ENCODE measurements at places on chromosomes 2 and 18.

GRCh38 chr2:195830968-195831950 is 174.2 kb downstream of the SLC39A10 start:
- DNase-seq = no peak

DNA sequence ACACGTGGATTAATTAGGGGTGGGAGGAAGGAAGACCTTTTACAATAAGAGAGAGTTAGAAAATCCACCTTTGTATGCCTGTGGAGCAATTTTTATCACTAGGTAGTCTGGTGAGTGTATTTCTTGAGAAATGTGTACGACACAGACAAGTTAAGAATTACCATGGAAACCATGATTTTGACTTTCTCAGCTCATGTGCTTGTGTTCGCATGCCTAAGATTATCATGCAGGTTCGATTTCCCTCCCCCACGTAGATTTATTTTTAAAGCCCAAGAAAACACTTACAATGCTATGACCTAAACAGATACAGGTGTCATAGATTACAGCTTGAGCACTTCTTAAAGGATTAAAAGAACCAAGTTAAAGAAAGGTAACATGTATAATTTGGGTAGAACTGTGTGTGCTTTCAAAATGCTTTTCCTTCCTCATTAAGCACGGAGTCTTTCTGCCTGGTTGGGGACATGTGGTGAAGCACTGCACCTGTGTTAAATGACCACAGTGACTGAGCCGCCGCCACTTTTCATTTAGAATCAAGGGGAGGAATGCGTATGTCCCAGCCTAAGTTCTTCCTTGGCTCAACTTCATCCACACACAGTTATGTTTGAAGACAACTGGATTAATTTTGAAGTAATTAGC is 16.6 kb downstream of the SERTAD2 start:
- no peak for DNase-seq

DNA sequence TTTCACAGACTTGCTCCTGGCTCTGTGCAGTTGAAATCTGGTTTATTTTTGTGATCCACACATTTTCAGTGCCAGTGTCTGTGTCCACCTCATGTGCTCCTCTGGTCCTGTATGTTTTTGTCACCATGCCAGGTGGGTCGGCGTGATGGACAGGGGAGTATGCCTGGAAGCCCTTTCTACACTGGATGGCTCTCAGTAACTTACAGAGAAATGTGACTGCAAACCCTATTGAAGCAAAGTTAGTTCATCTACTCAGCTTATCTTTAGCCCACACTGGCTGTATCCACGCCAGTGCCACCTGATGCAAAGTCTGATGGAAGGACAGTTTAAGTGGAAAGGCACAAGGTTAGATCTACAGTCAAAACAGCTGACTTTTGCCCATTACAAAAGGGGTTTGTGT is 4.3 kb downstream of the IMPA2 start:
- DNase-seq = no peak

DNA sequence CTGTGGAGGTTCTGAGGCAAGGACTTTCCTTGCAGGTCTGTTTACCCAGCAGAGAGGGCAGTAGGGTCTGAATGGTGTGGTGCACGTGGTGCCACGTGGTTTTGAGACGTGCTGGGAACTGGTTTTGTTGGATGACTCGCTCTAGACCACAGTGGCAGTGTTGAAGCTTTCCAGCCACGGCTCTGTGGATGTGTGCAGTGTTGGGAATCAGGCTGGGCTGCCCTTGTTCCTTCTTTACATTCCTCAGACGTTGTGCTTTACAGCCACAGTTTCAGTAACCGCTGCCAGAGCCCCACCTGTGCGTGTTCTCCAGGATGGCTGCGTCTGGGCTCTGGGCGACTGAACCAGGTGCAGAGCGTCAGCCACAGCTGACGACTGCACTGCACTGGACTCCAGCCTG is 8.2 kb downstream of the CTDP1 start:
- DNase-seq = no peak

- no peak for DNase-seq
These were observed 21.6 kb downstream of the SNORC start for GRCh38 chr2:232891621-232892071.

DNA sequence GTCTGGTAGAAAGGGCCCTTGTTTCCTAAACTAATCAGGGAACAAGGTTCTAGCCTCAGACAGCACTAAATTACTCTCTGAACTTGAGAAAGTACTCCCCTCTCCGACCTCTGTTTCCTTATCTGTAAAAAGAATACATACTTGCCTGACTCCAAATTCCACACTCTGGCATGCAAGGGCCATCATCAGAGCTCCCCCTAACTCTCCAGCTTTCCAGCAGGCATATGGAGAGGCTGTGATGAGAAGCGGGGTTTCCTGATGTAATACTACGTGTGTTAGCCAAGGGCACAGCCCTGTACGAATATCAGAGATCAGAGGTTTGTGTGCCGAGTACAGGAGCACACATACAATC is 1.8 kb upstream of the EVA1A start:
- DNase-seq = no peak

DNA sequence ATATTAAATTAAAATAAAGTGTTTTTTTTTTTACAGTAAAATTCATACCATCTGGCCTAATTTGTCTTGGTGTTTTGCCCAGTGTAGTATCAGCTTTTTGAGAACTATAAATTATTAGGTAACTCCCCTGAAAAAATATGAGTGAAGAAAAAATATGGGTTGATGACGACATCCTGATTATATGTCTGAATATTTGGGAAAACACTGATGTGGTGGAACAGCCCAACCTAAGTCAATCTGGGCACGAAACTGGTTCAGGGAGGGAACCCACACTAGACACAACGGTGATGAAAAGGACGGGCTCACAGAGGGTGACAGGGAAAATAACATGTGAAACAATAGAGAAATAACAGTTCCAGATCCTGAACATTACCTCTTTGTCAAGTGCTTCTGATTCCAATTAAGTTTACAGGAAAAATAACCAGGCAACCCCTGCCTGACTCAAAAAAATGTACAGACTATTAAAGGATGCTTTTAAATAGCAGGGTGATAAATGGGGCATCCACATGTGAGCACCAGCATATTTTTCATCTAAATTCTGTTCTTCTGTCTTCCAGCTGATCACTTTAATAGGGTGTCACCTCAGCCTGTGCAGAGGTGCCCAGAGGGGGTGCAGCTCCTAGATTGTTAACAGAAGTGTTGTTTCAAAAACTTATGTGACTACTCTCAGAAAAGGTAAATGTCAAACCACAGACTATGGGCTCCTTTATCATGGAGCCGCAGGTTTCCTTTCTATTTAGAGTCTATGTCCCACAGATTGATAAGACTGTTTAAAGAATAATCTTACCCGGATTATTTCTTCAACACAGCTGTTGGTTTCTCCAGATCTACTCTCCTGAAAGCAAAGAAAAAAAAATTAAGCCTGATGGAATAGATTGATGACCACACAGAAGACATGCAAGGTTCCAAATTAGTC is 305.4 kb downstream of the AFF3 start:
- DNase-seq = no peak

DNA sequence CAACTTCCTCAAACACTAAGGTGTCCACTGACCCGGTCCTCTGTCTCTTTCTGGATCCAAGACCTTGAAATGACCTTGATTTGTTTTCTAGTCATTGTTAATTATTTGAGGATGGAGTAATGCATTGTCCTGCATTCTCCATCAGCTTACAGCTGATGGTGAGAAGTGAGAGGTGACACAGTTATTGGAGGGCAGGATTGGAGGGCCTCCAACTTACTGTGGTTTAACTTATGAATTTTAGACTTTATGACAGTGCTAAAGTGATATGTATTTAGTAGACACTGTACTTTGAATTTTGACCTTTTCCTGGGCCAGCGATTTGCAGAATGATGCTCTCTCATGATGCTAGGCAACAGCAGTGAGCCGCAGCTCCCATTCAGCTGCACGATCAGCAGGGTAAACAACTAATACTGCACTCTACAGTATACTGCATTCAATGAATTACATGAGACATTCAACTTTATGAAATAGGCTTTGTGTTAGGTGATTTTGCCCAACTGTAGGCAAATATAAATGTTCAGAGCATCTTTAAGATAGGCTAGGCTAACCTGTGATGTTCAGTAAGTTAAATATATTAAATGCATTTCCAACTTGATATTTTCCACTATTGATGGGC is 200.0 kb upstream of the MEX3C start:
- DNase-seq = no peak

DNA sequence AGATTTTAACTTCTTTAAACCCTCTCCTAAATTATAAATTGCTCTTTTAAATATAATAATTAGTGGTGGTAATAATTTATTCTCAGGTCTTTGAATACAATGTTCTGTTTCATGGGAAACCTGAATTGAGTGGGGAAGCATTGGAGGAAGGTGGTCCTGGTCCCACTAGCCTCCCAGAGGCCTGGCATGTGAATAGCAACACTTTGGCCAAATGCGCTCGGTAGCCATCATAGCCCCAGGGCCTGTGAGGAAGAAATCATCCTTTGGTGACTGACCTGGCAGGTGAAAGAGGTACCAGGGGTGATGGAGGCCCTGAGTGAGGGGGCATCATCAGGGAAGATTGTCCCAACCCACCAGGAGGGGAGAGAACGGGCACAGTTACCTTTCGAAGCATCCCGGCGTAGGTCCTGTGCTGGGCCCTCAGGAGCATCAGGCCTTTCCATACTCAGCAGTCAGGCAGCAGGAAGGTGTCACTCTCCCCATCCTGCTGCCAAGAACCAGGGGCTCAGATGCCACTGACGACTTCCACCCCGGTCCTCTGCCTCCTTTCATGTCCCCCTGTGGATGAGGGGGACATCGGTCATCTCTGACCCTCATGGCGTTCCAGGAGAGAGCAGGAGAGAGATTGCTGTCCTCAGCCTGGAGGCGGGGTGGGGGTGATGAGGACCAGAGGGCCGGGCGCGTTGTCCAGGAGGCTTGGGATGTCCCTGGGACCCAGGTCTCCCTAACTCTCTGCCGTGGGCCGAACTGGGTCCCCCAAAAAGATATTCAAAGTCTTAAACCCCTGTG is 78.6 kb upstream of the HPCAL1 start:
- no peak for DNase-seq

- no peak for DNase-seq
These were observed 40.4 kb downstream of the FRZB start for GRCh38 chr2:182826064-182826463.

GRCh38 chr2:1907291-1907690 is 163.0 kb upstream of the PXDN start:
- DNase-seq = no peak

DNA sequence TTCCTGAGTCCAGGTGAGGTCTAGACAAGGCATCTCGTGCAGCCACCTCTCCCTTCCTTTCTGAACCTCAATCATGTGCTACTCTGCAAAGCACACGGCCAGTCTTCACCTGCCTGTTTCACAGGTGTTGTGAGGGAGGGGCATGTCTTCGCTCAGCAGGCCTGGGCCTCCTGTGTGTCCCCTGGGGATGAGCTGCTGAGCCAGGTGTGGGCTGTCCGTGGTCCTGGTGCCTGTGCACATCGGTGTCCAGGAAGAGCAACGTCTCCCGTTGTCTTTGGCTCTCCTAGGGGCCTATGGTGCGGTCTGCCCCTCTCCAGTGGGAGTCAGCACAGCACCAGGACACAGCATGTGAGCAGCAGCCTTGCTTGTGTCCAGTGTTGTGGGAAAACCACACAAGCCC is 16.7 kb downstream of the ARHGEF4 start:
- DNase-seq = no peak

DNA sequence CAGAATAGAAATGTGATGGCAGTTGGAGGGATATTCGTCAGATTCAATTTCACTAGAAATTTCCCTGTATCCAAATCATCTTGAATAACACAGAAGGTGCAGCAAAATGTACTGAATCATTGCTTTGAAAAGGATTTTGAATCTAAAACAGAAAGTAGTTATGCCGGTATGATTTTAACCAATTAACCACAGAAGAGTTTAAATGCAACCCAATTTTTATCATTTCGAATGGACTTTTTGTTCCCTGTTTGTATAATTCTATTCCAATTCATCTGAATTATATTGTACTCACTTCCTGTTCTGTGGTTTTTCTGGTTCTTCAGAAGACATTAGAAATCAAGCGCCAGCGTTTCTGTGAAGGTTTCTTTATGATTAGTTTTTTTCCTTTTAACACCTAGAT is 190.4 kb downstream of the MYO3B start:
- no peak for DNase-seq

DNA sequence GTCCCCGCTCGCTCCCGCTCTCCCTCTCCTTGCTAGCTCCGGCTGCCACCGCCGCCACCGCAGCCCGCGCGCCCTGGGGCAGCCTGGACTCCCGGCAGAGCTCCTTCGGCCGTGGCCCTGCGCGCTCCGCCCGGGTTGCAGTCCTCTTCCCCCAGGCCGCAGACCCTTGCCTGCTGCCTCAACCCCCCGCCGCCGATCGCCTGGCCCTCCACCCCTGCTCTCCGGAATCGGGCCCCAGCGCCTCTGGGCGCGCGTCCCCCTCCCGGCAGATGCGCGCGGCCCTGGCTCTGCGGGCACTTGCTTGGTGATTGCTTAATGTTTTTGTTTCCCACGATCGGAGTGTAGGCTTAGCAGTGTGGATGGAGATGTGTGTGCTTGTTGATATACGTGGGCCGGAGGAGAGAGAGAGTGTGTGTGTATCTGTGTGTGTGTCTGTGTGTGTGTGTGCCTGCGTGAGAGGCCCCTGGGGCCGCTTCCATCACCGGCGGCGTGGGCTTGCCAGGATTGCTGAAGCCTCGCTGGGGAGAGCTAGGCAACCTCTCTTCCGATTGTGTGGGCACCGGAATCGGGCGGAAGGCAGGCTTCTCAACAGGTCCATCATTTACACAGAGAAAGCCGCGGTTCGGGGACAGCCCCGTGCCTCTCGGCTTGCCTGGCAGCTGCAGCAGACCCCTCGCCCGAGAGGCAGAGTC is 877 bp downstream of the INHBB start:
- no peak for DNase-seq

DNA sequence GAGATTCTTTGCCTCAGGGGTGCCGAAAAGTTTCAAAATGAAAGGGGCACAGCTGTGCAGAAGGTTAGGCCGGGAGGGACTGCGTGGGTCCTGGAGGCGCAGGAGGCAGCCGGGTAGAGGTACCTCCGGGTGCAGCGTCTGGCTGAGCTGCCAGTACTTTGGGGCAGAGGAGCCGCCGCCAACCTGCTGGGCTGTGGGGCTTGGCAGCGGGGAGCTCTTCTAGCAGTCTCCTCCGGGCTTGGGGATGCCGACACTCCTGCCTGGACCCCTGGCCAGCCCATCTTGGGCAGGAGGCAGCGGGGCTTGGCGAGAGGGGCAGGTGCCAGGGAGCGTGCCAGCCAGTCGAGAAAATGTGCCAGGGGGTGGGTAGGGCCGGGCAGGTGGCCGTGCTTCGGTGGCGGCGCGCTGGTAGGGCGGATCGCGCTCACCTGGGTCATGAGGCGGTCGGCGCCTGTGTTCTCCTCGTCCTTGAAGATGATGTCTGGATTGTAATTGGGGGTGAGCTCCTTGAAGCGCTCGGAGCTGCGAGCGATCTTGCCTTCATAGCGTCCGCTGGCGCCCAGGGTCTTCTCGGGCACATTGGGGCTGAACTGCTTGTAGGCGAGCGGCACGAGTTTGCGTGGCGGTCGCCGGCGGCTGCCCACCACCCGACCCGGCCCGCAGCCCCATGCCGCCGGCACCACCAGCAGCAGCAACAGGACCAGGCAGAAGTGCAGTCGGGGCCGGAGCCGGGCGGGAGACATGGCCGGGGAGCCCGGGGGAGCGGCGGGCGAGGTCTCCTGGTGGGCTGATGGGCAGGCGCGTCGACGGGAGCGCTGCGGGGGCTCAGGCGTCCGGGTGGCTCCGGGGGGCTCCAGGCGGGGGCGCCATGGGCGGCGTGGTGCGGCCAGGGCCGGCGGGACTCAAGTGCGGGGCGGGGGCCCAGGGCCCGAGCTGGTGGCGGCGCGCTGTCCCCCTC is 717 bp downstream of the IHH start:
- DNase-seq = no peak

Measured in activated naive CD4-positive, alpha-beta T cell (primary cell).